Stimulated activated CD4-positive, alpha-beta T cell treated with anti-CD3 and anti-CD28 coated beads, Interleukin-1b, Interleukin-23, amount 100 ng/mL, for 1 hour (primary cell): ENCODE measurements at places on chromosomes 4 and X.

- no peak for DNase-seq
Measured at GRCh38 chr4:125833-126232, 1.5 kb downstream of the ZNF718 start.

DNA sequence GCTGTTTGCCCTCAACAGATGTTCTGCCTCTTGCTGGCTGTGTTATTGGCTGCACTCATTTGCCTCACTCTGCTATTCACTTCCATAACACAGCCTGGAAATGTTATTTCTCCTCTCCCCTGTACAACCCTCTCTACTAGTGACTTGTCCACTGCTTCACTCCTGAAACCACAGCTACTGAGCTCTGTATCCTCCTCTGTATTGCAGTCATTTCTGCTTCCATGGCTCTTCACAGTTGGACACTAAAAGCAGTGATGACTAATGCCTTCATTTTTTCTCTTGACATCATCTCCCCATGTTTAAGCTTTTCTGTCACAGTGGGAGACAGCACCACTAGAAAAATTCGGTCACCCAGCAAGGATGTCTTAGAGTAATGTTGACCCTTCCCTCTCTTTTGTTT, 123.0 kb upstream of the PPP1R2C start:
- no peak for DNase-seq

- no peak for DNase-seq
Measured at GRCh38 chr4:47849466-47849865, 11.6 kb upstream of the CORIN start.

DNA sequence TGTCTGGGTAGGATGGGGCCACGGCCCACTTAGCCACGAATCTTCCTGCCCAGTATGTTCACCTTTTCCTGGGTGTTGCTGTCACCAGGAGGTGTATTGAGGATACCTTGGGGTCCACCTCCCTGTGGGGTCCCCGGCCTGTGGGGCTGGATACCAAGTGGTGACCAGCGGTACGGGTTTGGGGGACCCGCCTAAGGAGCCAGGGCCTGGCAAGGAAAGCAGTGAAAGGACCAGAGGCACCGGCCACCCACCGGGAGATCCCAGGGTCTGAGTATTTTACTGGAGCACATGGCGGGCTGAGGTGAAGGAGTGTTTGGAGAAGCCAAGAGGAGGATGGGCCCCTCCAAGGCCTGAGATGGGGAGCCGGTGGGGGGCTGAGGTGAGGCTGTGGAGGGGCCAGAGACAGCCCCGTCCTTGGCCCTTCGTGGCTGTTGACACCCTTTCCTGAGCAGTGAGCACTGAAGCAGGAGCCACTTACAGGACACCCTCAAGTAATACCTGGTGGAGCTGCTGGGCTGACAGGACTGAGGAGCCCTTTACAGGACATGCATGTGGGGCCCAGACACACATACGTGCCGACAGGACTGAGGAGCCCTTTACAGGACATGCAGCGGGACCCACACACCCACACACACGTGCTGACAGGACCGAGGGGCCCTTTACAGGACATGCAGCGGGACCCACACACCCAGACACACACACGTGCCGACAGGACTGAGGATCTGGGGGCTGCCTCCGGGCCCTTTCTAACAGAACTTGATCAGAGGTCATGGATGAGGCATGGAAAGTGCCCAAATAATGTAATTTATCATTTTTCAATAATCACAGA, 38.4 kb downstream of the TMEM271 start:
- no peak for DNase-seq

DNA sequence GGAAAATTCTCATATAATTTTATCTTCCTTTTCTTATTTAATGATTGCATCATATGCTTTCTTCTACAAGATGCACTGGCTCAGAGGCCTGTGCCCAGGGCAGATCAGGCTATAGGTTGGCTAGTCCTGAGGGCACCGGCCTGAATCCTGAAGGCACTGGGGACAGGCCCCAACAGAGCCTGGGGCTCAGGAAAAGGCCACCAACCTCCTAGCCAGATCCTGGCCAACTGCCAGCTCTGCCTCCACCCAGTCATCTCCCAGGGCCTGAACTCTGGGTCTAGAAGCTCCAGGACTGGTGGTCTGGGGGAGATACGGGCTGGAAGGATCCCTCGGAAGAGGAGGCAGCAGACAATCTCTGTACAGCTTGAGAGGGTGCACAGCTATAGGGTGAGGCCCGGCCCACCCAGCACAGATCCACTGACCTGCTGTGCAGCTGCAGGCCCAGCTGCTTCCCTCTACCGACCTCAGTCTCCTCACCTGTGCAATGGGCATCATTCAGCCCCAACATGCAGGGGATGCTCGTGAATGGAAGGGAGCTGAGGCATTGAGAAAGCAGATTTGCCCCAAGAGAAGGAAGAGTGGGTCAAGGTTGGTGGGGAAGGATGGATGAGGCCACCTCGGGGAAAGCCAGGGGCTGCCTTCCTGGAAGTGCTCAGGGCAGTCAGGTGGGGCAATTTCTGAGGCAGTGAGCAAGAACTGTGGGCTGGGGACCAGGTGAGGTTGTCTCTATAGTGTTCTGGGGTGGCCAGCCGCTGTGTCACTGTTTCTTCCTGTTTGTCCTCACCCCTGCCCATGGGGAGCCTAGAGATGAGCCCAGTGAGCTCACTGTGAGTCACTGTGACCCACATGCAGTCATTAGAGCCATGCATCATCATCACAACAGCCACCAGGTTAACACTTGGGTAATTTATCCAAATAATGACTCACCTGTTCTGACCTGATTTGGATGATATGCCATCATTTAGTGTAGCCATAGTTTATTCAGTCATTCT, 22.4 kb upstream of the XAGE2 start:
- DNase-seq: no peak

GRCh38 chr4:123783921-123784320, 387.3 kb downstream of the SPRY1 start:
- DNase-seq: no peak

DNA sequence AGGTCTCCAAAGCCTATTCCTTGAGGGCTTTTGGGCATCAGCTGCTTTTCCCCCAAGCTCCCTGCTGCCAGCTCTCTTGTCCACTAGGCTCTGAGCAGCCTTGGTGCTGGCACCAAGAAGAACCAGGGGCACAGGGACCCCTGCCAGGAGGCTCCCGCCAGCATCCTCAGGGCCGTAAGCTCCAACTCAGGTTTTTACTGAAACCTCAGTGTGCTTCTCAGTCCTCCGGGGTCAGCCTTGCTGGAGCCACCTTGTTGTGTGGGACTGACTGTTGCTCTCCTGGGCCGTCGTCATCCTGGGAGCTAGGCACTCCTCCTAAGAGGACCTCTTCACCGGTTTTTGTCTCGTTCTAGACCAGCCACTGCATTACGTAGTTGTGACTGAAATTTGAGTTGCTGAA, 38.9 kb downstream of the NOP14 start:
- DNase-seq: no peak

GRCh38 chr4:118729287-118730286, 44.4 kb downstream of the METTL14 start:
- no peak for DNase-seq

- DNase-seq: no peak
Measured at GRCh38 chr4:17336069-17336468, 175.8 kb downstream of the QDPR start.

DNA sequence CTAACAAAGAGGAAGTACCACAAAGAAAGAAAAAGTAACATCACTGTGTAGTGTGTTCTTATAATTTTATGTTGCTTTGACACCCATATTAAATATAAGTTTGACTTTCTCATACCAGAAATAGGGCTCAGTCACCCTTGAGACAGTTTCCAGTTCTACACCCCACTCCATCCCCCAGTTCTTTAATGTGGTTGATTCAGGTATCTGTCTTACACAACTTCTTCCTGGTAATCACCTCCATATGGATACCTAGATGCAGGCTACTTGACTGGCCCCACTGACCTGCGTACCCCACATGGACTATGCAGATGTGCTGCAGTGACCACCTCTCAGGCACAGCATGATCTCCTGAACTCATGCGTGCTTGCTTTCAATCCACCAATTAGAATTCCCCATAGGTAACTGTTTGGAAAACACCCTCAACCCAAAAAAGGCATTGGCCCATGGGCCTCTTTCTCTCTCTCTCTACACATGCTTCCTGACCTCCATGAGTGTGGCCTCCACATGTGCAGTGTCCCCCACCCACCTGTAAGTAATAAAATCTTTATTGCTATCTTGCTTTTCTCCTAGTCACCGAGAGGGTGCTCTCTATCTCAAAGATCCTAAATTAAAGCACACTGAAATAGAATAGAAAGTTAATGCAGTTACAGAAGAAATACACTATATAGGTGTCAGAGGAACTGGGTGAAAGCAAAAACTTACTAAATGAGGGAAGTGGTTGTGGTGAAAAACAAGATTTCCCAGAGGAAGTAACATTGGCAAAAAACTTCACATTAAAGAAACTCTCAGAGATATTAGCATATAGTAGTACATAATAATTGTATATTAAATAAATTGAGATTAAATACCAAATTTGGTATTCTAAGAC, 98.4 kb downstream of the ZAR1 start:
- DNase-seq: no peak

- no peak for DNase-seq
Measured at GRCh38 chrX:153598541-153599191, at the start of gene CCNQ. CCNQ (minus strand) TSS chrX:153599139; CDS start chrX:153599073, 66 bp downstream.

- DNase-seq: no peak
Measured at GRCh38 chr4:72857787-72858186, 211.7 kb downstream of the COX18 start.

- DNase-seq: no peak
Measured at GRCh38 chr4:90030953-90031352, 96.2 kb upstream of the CCSER1 start.

- DNase-seq: no peak
Measured at GRCh38 chrX:94695910-94696309, 1021.9 kb downstream of the FAM133A start.

DNA sequence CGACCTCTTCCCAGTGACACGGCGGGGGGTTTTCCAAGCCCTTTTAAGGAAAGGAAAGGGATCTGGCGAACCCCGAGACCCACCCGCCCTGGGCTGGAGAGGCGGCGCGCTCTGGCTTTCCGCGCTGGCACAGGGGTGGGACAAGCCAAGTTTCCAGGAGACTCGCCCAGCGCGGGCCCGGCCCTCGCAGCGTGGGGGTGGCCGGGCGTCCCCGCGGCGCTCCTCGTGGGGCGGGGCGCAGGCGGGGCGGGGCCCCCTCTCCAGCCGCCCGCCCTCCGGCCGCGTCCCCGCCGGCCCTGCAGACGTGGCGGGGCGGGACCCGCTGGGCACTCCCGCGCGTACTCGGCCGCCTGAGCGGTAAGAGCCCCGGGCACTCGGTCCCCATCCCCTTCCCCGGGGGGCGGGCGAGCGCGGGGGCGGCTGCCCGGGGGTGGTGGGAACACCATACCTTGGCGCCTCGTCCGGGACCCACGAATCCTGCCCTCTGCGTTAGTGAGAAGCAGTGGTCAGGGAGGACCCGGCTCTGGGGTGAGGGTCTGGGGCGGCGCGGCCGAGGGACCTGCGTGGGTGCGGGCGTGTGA, at the start of gene FAM114A1:
Gene FAM114A1, plus strand, starts transcription at position 329 of the 581 bp plus-strand sequence. CDS start 10,273 bp downstream, outside the sequence.
- no peak for DNase-seq

- DNase-seq: no peak
Measured at GRCh38 chr4:138104284-138104680, 137.9 kb downstream of the SLC7A11 start.

DNA sequence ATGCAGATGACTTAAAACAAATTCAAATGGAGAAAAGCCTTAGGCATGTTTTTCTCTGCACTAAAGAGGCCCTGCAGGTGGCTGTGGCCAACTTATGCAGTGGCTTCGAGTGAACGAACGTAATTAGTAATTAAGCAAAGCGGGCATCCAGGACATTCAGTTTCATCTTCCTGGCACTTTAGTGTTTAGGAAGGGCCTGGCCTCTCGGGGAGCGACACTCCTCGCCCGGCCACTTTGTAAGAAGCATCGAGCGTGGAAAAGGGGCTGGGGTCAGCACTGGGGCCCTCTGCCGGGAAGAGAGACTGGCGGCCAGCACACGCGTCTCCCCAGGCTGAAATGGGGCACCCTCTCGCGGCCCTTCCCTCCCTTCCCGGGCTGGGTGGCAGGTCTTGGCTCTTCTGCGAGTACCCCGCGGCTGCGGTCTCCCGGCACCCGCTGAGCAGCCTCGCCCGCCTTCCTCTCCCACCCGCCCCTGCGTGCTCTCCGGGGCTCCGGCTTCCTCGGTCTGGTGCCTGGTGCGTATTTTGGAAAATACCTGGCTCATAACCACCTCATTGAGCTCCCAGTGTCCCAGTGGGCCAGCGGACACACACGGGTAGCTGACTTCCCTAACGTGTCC, 677 bp upstream of the CYP4V2 start:
- DNase-seq: no peak

DNA sequence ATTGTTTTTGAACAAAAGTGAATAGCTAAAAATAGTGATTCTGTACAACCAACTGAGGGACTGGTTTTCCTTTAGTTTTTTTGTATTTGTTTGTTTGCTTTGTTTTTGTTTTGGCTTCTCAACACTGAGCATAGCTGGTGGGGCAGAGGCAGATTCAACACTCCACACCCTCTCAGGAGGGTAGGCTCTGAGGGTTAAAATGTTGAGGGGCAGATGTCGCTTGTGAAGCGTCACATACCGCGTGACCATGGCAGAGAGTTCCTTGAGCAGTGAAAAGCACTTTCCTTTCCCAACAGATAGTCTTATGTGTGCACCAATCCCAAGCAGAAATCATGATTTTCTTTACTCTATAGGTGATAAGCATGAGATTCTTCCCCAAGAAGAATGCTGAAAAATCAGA, 155.0 kb downstream of the PALLD start:
- no peak for DNase-seq

DNA sequence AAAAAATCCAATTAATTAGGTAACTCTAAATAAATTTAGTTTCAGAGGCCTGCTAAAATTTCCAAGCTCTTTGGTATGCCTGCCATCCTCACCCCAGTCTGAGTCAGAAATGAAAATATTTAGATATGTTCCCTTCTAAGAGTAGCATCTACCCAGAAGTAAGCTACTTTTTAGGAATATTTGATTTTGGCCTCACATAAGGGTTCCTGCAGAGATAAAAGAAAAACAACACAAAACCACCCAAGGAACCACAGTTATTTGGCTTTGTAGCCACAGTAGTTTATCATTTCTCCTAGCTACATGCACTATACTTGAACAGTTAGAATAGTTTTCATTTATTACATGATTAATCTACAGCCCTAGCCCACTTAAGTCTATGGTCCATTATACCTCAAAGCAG, 192.6 kb upstream of the FAM241A start:
- DNase-seq: no peak

- no peak for DNase-seq
Measured at GRCh38 chr4:102169345-102169744, 175.9 kb downstream of the SLC39A8 start.

GRCh38 chrX:102658556-102658955, 7.3 kb downstream of the GPRASP1 start:
- no peak for DNase-seq

DNA sequence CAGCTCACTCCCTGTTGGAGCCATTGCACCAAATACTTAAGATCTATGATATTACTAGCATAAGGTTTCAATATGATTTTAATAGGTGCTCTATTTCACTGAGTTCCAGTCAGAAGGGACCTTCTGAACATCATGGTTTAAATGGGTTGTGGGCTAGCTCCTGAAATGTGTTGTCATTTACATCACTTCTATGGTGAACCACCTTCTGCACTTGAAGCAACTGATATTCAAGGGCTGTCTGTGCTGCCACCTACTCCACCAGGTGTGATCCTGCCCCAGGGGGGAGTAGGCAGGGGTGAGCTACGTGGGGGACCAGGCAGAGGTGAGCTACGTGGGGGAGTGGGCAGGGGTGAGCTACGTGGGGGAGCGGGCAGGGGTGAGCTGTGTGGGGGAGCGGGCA, 35.2 kb downstream of the RNF175 start:
- no peak for DNase-seq
